ENCODE measurements at places on chromosomes 1 and 21. TPM values are rescaled to one million over a fixed set of nuclear protein-coding genes. Genes with fewer than 3 reads are reported as not detected.

Gene UBE2U
- not detected for total RNA-seq

Gene FOXD2
- total RNA-seq = 3.5 TPM

Gene SFN
- total RNA-seq = 0.78 TPM

Gene GNAT2
- 0.22 TPM for total RNA-seq

Gene B3GALT2
- 0.13 TPM for total RNA-seq

Data from articular chondrocyte of knee joint (primary cell).